ENCODE measurements at places on chromosomes 1 and 21.

- DNase-seq = no peak
Measured at GRCh38 chr1:241560146-241560848, 28.1 kb downstream of the KMO start.

GRCh38 chr1:159084152-159084551, 7.6 kb upstream of the AIM2 start:
- no peak for DNase-seq

DNA sequence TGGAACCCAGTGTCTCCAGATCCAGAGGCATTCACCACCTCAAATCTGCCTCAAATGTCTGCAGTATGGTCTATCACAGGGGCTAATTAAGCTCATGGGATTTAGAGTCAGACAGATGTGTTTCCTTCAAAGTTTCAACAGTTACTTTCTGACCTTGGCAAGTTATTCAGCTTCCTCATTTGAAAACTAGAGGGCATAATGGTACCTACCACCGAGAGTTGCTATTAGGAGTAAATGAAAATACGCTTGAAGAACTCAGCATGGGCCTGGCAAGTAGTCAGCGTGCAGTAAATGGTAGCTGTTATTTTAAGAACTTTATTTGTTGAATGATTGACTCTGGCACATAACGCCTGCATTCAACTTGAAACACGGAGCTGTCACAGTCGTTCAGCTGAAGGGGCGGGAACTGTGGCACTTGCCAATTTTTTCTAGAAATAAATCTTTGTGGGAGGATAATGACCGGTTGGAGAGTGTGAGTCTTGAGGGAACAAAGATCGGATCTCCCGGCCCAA, 1.2 kb upstream of the CAP1 start:
- DNase-seq = no peak

GRCh38 chr1:7491109-7491817, 279.8 kb upstream of the VAMP3 start:
- DNase-seq = no peak

- no peak for DNase-seq
Measured at GRCh38 chr21:14987370-14988170, 77.2 kb downstream of the NRIP1 start.

DNA sequence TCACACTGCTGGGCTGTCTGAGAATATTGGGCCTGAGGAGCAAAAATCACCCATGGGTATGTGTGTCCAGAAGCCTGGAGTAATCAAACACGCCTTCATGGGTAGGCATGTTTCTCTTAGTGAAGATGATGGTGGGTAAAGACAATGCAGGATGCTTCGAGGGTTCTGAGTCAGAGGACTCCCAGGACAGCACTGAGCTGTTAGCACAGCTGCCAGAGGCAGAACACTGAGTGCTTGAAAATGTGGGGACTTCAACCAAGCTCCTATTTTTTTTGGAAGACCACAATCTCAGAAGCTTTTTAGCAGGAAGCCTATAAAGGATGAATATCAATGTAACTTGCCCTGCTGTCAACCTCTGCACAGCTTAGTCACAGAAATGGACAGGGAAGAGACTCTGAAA, 7.9 kb upstream of the NT5C1A start:
- DNase-seq = no peak

DNA sequence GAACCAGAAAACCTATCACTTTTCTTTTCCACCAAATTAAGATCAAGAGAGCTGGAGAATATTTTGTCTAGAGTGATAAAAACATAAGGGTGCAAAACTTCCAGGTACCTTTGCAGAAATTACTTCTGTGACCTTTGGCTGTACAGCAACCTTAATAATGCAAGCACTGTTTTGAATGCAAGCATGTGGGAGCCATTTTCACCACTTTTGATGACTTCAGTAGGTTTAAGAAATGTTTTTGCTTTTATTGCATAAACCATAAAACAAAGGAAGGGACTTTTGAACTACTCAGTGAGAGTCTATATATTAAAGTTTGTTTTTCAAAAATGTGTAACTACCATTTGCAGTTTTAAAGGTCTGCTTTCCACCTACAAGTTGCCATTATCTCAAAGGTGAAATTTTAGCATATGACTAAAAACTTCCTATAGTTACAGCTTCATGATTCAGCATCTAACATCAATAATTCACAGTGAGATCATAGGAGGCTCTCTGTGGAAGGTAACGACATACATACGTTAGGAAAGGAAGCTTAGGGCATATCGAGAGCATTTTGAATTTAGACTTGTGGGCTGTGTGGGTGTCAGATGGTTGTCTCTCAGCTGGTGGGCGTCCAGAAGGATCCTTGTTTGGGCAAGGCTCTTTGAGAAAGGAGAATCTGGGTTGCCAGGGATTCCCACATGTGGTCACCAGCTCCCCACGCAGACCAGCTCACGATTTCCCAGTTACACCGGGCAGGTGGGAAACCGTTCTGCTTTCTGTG, 1.1 kb upstream of the GADD45A start:
- peak; percentile 47 for DNase-seq

GRCh38 chr1:113870778-113871177, 734 bp downstream of the PTPN22 start:
- no peak for DNase-seq

DNA sequence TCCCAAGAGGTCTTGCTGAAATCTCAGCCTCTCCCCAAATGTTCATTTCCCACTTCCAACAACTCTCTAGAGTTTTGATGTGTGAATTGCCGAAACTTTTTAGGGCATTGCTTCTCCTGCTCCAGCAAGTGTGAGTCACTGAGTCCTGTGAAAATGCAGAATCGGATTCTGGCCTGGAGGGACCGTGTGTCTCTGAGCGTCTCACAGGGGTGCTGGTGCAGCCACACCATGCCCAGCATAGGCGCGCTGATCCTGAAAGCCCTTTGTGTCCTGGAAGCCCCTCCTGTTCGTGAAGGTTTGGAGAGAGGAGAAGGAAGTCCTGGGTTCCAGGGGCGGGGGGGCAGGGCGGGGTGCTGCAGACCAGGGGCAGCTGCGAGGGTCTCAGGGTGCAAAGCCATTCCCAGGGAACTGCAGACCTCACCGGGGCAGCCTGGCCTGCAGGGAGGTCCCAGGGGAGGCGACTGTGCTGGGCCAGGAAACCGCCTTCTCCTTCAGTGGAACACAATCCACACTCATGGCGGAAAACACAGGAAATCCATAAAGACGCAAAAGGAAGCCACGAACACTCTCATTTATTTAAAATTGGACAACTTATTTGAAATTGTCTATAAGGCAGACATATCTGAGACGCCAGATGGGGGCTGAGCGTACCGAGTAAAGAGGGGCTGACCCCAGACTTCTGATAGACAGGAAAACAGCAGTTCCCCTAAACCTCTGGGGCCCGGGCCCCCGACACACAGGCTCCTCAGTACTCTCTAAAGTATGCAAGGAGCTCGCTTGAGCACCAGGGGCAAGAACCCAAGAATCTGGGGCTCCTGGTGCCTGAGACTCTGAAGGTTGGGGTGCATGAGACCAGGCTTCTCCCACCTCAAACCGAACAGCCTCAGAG, 43.5 kb upstream of the ADARB1 start:
- DNase-seq = no peak

DNA sequence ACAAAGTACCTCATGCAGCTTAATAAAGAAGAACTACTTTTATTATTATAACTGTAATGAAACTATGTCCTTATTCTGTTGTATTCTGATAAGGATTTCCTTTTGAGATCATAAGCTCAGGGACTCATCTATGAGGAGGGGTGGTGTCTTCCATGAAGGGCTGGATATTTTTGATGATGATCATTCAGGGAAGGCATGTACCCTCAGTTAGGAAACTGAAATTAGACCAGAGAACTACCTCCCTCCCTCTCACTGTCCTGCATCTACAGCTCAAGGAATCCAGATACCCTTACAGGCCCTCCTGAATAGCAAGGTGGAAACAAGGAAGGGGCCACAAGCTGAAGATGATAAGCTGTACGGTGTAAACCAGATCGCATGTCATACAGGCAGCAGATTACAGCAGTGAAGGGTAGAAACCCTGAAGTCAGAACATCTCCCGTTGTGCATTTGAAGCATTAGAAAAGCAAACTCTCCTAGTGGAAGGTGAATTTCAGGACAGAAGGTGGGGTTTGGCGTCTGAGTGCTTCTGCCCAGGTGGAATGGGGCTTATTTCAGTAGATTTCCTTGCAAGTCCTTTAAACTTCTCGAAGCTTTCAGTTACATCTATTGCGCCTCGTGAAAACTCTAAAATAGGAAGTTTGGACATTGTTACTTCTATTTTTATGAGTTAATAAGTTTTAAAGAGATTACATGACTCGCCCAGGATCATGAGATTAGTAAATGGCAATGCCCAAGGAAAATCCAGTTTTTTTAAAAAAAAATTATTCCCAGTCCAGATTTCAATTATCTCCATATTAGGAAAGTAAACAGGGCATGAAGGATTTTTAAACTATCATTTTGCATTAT, 101.1 kb upstream of the HNRNPU start:
- no peak for DNase-seq

DNA sequence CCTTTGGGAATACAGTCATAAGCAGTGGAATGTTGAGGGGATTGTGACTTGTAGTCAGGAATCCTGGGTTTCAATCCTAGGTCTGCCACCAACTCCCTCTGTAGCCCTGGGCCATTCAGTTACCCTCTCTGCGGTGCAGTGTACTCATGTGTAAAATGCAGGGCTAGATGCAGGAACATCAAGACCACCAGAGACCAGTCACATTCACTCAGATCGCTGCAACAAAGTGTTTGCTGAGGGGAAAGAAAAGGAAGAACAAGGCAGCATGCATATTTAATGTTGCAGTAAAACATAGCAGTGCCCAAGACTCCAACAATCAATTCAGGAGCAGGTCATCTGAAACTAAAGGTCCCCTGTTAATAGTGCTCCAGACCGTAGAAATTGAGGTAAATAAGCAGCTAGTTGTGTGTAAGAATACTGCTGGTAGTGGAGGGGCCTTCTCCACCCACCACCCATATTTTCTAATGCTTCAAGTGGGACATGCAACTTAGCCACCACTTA, 410.7 kb downstream of the OMA1 start:
- no peak for DNase-seq

DNA sequence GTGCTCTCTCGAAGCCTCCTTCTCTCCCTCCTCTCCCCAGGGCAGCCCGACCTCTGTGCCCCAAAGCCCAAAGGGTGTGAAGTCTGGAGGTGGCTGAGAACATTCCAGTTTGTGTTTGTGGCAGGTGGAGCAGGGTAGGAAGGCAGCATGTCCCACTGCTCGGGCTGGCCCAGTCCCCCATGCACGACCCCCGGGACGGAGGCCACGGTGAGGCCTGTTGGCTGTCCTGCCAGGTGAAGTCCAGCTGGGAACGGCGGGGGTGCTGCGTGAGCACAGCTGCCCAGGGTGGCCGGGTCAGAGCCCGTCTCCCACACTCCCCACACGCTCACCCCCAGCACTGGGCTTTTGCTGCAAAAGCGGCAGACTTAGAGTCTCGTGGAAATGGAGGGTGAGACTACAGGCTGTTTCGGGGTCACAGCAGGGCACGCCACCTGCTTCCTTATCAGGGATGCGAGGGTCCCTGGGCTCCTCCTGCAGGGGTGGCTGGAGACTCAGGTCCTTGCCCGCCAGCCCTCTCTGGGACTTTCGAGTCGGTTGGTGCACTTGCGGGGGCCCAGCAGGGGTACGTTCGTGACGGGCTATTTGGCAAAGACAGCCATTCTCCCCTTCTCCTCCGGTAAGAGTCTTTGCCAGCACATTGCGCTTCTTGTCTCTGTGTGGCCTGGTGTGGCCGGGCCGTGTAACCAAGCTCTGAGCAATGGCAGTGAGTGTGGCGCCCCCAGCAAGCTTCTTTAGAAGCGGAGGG, 40.3 kb downstream of the MORN1 start:
- no peak for DNase-seq

DNA sequence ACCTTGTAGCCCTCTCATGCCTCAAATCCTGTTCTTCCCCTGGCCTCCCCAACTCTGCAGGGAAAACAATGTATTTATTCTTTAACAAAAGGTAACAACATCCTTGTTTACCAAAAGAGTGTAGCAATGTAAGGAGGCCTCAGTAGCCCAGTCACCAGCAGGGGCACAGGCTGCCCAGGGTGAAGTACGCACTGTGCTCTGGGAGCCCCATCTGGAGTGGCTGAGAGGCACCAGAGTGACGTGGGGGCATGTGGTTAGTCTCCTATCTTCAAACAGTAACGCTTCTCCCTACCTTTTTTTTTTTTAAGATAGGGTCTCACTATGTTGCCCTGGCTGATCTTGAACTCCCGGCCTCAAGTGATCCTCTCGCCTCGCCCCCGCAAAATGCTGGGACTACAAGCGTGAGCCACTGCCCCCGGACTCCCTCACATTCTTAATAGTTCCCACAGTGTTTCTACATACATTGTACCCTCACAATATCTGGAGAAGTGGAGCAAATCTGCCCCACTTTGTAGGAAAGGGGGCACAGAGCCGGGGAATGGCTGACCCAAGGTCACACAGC, 51.3 kb upstream of the ECE1 start:
- no peak for DNase-seq
